Cortex of kidney (tissue), 1 donor: ENCODE measurements at places on chromosomes 7 and 10.

DNA sequence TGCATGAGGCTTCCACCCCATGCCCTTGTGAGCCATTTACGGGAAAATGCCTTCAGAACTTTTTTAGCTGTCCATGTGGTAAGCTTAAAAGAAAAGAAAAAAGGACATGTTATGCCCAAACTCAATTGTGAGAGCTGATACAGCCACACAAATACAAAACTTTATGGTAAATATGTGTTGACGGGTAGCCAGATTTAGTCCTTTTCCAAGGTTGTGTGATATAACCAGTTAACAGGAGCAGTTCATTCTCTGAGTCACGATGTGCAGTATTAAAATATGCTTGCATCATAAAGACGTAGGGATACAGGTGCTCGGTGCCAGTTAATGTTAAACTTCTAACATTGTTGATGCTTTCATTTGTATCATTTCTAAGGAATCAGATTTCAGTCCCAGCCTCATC is 350.4 kb downstream of the DNAJB6 start:
- DNase-seq, result no peak

DNA sequence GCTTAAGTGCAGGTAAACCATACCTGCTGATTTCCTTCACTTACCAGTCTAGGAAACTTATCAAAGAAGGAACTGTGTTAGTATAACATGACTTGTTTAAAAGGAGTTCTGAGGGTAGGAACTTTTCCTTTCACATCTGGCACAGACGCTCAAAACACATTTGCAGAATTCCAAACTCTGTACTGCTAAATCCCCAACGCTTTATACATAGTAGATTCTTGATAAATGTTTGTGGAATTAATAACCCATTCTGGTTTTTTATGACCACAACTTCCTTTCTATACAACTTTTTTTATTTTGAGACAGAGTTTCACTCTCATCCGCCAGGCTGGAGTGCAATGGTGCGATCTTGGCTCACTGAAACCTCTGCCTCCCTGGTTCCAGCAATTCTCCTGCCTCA is 7.7 kb upstream of the TRUB1 start:
- no peak for DNase-seq

DNA sequence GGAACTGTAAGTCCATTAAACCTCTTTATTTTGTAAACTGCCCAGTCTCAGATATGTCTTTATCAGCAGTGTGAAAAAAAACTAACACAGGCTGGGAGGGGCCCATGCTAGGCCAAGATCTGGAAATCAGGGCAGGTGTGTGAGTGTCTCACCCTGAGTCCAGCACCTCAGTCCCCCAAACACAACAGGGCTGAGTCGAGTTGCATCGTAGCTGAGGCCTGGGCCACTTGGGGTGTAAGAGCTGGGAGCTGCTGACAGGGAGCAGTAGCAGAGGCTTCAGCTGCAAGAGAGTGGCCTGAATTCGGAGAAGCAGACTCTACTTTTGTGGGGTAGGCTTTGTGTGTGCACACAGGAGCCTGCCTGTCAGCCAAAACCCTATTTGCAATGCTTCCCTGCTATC is 553.1 kb downstream of the PTPRN2 start:
- DNase-seq, result no peak

GRCh38 chr7:35254496-35255442 is 869 bp upstream of the TBX20 start:
- no peak for DNase-seq

GRCh38 chr10:60032723-60033122 is 126.4 kb upstream of the CCDC6 start:
- no peak for DNase-seq

- no peak for DNase-seq
Measured at GRCh38 chr10:84903320-84903719, 574.9 kb downstream of the CCSER2 start.

- no peak for DNase-seq
Measured at GRCh38 chr10:31761156-31761555, 167.5 kb downstream of the ARHGAP12 start.

DNA sequence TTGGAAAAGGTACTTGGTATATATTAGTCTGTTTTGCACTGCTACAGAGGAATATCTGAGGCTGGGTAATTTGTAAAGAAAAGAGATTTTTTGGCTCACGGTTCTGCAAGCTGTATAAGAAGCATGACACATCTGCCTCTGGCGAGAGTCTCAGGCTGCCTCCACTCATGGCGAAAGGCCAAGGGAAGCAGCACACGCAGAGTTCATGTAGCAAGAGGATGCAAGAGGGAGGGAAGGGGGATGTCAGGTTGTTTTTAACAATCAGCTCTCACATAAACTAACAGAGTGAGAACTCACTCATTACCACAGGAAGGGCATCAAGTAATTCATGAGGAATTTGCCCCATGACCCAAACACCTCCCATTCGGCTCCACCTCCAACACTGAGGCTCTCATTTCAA is 484.8 kb upstream of the DPP6 start:
- no peak for DNase-seq

GRCh38 chr10:115355162-115355760 is 262.1 kb downstream of the ATRNL1 start:
- DNase-seq, result no peak

DNA sequence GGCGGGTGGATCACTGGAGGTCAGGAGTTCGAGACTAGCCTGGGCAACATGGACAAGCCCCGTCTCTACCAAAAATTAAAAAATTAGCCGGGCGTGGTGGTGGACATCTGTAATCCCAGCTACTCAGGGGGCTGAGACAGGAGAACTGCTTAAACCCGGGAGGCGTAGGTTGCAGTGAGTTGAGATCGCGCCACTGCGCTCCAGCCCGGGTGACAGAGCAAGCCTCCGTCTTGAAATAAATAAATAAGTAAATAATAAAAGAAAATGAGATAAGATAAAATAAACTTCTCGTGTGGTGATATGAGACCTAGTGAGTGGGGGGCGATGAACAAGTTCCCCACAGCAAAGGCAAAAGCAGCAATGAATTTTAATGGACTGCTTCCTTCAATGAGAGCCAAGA is 33.6 kb upstream of the LMTK2 start:
- DNase-seq, result no peak

GRCh38 chr7:14821757-14822480 is 80.6 kb downstream of the DGKB start:
- DNase-seq, result no peak

GRCh38 chr7:27254625-27255024 is 12.0 kb downstream of the EVX1 start:
- DNase-seq, result no peak
